Upper lobe of left lung (tissue), 6 donors: ENCODE measurements at places on chromosomes 11 and 22. TPM values are rescaled to one million over a fixed set of nuclear protein-coding genes. Genes with fewer than 3 reads are reported as not detected.

DNA sequence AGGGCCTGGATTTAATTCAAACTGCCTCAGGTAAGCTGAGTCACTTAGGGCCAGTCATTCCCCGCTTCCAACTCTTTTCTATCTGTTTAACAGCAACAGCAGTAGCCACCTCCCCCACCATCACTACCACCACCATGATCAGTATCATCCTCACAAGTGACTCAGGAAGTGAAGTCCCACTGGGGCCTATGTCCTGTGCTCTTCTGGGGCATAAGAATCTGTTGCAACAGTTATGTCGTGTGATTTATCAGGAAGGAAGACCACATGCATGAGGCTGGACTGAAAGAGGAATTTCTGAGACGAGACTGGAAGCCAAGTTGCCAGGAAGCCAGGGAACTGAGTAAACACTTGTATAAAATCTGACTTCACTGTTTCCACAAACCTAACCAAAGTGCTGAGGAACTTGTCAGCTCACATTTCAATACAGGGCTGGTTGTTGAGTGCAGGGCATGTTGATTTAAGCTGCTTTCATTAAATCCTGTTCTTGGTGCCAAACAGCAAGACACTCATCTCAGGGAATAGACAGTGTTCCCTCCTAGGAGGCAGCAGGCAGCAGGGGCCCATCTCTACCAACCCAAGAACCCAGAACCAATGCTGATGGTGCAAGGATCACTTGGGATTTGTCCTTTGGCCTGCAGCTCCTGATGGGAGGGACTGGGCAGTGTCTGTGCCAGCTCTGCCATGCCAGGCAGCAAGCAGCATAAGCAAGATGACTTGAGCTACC, 226.7 kb upstream of the NARS2 start:
- no peak for DNase-seq

- no peak for DNase-seq
These were observed 4.2 kb upstream of the CHRDL2 start for GRCh38 chr11:74735365-74735928.

DNA sequence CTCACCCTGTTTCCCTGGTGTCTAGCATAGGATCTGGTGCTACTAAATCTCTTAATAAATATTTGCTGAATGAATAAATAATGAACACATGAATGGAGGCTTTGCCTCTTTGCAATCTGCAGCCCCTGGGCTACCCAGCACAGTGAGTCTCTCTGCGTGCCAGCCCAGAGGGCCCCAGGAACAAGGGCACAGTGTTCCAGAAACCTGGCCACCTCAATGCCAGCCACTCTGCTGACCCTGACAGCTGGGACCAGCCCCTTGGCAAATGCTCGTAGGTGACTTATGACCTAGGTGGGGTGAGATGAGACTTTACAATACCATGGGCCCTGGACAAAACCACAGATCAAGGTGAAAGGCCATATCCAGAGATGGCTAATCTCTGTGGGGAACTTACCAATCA, 31.6 kb downstream of the UQCR10 start:
- DNase-seq: no peak

DNA sequence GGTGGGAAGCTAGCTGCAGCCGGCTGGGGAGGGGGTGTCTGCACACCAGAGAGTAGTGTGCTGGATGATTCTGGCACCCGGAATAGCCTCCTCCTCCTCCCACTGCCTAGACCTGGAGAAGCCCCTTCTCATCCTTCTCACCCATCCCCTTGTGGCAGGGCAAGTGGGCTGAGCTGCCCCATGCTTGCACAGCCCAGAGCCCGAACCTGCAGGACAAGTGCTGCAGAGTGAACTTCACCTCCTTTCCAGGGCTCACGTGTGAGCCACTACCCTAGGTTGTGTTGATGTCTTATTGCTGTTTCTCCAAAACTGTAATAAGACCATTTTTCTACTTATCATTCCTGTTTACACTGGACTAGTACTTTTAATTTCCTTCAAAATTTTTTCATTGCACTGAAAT, 56.1 kb upstream of the GLYATL1B start:
- no peak for DNase-seq

GRCh38 chr22:38950527-38951295, 6.7 kb upstream of the APOBEC3A start:
- peak; percentile 14 for DNase-seq

DNA sequence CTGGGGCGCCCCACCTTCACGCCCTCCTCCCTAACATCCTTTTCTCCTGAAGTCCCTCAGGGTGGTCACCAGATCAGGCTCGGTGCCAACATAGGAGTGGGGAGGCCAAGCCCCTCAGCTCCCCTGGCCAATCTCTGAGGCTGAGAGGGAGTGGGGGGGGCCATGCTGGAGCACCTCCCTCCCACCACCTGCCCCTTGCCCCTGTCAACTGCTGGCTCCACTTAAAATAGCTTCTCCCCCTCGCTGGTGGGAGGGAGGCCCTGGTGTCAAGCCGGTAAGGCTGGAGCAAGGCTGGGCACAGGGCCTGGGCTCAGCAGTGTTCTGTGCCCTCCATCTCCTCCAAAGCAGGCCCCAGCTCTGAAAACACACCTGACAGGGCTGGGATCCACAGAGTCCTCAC, 4.9 kb downstream of the PLXNB2 start:
- no peak for DNase-seq

DNA sequence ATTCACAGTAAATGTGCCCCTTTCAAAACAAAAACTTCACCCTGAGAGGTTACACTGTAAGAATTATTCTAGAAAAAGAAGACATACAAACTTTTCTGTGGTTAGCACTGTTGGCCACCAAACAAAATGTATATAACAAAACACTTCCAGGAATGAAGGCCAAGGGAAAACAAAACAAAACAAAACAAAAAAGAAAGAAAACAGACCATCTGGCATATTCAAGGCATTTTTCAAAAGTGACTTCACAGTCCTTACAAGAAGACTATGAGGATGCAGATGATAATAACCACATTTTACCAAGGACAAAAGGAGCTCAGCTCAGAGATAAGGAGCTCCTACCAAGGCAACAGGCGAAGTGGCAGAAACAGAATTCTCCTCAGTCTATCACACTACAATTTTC, 24.9 kb downstream of the CTSC start:
- DNase-seq: no peak

- no peak for DNase-seq
These were observed 70.2 kb downstream of the ARHGAP8 start for GRCh38 chr22:44822534-44822933.

GRCh38 chr22:23526596-23527316, 53.3 kb downstream of the IGLL1 start:
- no peak for DNase-seq

- DNase-seq: no peak
These were observed 33.4 kb upstream of the API5 start for GRCh38 chr11:43278193-43278956.

- DNase-seq: no peak
These were observed 48.9 kb downstream of the FAR1 start for GRCh38 chr11:13717331-13717730.

GRCh38 chr11:32630844-32631243, 47.2 kb downstream of the EIF3M start:
- no peak for DNase-seq

The APOBEC3C gene
- 10.5 TPM for total RNA-seq

The TMEM191C gene
- 1.0 TPM for total RNA-seq

The APOL2 gene
- 54.7 TPM for total RNA-seq

The CSNK2A3 gene
- total RNA-seq: 5.9 TPM

The SEPTIN3 gene
- total RNA-seq: 1.6 TPM

The KCNQ1OT1 gene
- total RNA-seq: 2.9 TPM

The HOATZ gene
- 0.37 TPM for total RNA-seq

The DTX4 gene
- 58.7 TPM for total RNA-seq
